ENCODE measurements at places on chromosomes 6 and 20.

- no peak for DNase-seq
These were observed 334.4 kb downstream of the QKI start for GRCh38 chr6:163748886-163749285.

DNA sequence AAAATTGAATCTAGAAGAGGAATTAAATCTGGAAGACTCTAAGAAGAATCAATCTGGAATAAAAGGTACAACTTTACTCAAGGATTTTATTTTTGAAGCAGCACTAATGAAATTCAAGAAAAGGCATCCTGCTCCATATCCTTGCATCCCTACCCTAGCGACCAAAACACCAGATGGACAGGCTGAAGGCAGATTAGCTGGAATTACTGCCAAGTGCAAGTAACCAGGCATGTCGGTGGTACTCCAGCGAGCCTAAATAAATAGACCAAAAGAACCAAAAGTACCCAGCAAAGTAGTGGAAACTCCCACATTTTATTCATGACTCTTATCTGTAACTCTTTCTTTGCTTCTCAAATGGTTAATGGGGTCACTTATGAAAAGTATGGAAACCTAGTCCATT is 21.0 kb downstream of the OPRM1 start:
- DNase-seq: no peak

- no peak for DNase-seq
These were observed 1003.7 kb downstream of the EPHA7 start for GRCh38 chr6:92415656-92416055.

- DNase-seq: no peak
These were observed 199.4 kb upstream of the ZNF217 start for GRCh38 chr20:53792946-53793536.

GRCh38 chr20:41030531-41031242 is 2.1 kb downstream of the TOP1 start:
- no peak for DNase-seq

GRCh38 chr6:155832596-155832995 is 377.0 kb upstream of the NOX3 start:
- peak; percentile 27 for DNase-seq

DNA sequence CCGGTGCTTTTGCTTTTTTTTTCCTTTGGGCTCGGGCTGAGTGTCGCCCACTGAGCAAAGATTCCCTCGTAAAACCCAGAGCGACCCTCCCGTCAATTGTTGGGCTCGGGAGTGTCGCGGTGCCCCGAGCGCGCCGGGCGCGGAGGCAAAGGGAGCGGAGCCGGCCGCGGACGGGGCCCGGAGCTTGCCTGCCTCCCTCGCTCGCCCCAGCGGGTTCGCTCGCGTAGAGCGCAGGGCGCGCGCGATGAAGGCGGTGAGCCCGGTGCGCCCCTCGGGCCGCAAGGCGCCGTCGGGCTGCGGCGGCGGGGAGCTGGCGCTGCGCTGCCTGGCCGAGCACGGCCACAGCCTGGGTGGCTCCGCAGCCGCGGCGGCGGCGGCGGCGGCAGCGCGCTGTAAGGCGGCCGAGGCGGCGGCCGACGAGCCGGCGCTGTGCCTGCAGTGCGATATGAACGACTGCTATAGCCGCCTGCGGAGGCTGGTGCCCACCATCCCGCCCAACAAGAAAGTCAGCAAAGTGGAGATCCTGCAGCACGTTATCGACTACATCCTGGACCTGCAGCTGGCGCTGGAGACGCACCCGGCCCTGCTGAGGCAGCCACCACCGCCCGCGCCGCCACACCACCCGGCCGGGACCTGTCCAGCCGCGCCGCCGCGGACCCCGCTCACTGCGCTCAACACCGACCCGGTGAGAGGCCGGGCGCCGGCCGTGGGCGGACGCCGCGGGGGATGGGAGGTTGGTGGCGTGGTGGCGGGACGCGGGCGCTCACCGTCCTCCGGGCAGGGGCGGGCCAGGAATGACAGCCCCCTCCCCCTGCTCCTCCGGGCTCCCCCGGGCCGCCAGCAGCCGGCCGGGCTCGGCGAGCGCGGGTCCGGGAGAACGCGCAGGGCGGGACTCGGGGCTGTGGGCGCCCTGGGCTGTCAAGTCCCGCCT is 606 bp downstream of the ID4 start:
- peak; percentile 14 for DNase-seq

DNA sequence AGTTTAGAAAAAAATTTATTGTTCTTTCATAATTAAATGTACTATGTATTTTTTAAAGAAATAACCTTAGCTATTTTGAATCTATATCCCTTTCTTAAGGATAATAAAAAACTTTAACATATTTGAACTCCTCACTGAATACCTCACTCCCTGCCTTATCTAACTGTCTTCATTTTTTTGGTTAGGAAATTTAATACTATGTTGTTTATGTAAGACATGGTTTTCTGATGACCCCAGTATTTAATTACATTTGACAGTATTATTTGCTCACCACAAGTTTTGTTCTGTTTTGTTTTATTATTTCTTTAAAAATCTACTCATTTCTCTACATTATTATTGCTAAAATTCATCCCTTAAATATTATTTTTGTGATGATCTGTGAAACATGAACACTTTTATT is 394.4 kb upstream of the ADGRB3 start:
- DNase-seq: no peak

DNA sequence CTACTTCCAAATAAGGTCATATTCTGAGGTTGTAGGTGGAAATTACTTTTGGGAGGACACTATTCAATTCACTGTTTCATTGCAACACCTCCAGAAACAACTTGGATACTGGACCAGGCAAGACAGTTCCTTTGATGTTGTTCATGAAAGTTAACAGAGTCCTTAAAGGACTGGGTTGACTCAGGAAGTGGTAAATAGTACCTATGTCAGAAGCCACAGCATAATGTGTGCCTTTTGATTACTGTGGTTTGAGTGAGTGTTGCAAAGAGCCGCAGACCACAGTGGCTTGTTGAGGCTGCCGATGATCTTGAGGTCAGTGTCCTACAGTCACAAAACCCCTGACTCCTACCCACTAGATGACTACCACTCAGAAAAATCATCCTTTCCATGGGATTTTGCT is 10.9 kb downstream of the IL20RA start:
- no peak for DNase-seq

- DNase-seq: no peak
These were observed 266.4 kb upstream of the PREP start for GRCh38 chr6:105669232-105669631.

DNA sequence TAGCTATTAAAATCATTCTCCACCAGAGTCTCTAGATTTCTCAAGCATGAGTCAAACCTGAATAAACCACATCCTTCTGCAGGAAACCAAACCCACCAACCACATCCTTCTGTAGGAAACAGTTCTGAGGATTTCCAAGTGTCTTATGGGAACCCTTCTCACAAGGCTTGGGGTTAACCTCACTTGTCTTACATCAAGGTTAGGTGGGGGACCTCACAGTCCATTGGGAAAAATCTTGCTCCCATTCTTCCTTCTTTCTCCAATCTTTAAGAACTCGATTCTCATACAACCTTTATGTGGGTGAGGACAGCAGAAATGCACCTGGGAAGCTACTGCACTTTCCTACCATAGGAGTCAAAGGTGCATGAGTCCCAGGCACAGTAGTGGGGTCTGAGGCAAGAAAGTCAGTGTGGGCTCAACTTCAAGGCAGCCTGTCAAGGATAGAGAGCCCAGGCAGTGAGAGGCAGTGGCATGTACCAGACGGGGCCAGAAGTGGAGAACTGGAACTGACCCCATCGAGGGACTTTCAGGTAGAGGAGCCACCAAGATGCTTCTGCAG is 114.5 kb downstream of the SLC22A3 start:
- DNase-seq: peak; percentile 26

DNA sequence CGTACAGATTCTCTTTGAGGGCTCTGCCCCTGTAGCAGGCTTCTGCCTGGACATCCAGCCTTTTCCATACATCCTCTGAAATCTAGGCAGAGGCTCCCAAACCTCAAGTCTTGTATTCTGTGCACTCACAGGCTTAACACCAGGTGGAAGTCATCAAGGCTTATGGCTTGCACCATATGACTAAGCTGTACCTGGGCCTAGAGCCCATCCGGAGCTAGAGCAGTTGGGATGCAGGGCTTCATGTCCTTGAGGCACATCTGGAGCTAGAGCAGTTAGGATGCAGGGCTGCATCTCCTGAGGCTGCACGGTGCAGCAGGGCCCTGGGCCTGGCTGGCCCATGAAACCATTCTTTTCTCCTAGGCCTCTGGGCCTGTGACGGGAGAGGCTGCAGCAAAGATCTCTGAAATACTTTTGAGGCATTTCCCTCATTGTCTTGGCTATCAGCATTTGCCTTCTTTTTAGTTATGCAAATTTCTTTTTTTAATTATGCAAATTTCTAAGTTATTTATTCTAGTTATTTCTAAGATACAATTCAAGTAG is 98.7 kb downstream of the CD24 start:
- no peak for DNase-seq

DNA sequence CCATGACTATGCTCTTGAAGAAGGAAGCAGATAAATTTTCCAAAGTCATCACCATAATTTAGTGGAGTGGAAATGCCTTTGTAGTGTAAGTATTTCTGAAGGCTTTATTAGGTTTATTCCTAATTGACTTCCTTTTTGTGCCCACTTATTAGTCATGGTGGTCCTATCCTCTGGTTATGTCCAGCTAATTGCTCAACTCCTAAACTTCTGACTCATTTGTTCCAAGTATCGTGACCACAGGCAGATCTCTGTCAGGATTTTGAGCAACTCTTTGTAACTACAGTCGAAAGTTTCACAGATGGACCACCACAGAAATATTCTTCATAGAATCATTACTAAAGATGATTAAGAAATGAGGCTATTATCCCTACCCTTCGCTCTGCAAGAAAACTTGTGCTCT is 315.6 kb upstream of the PTCHD4 start:
- DNase-seq: peak; percentile 4

GRCh38 chr20:54062812-54063280 is 7.5 kb downstream of the BCAS1 start:
- DNase-seq: no peak

DNA sequence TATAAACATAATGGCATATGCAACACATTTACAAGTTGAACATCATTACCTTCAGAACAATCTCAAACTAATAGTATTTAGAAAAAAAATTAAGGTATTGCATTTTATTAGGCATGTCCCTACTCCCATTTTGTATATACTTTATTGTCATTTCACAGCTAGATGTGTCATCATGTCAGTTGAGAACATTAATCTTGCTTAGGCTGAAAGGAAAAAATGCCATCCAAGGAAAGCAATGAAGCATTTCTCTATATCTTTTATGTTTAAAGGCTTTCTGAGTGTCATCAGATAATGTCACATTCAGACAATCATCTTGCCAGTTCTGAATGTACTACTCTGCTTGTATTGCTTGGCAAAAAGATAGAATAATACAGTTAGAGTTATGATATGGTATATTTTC is 228.8 kb upstream of the THEMIS start:
- no peak for DNase-seq

GRCh38 chr6:137762168-137763090 is 104.6 kb upstream of the TNFAIP3 start:
- DNase-seq: no peak

GRCh38 chr6:148452876-148453275 is 110.2 kb downstream of the SASH1 start:
- DNase-seq: no peak

GRCh38 chr6:19268117-19268516 is 569.1 kb upstream of the ID4 start:
- DNase-seq: no peak

DNA sequence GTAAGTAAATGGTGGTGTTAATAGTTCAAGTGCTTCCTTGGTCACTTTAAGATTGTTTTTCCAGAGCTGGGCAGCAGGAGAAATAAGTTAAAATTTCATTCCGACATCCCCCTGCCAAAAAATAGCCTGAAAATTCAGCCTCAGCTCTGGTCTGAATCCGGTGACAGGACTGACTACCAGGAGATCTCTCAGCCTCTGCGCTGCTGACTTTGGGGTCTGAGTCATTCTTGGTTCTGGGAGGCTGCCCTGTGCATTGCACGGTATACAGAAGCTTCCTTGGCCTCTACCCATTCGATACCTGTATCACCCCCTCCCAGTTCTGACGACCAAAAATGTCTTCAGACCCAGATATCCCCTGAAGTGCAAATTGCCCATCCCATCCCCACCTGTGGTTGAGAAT is 36.3 kb upstream of the TFAP2C start:
- DNase-seq: no peak

GRCh38 chr6:32589596-32590449 is at the start of gene HLA-DRB1:
HLA-DRB1 (minus strand) TSS chr6:32589848; CDS start chr6:32589742, 106 bp downstream.
- no peak for DNase-seq

GRCh38 chr6:148518511-148519156 is 176.0 kb downstream of the SASH1 start:
- DNase-seq: no peak

GRCh38 chr20:24756292-24757025 is 192.6 kb upstream of the CST7 start:
- no peak for DNase-seq

DNA sequence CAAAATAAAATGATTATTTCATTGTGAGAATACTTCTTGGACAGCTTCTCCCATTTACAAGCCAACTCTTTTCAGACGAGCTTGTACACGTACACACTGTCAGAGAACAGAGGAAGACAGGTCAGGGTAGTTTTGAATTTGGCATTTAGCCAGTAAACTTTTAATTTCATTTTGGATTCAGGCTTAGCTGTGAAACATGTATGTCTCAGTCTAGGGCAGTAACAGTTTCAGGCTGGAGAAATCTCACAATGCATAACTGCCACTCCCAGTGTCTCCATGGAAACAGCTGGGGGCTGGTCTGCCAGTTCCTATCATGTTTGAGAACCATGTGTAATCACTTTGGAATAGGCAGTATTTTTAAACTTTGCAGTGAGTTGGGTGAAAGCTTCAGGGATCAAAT is 22.0 kb upstream of the QKI start:
- DNase-seq: no peak

DNA sequence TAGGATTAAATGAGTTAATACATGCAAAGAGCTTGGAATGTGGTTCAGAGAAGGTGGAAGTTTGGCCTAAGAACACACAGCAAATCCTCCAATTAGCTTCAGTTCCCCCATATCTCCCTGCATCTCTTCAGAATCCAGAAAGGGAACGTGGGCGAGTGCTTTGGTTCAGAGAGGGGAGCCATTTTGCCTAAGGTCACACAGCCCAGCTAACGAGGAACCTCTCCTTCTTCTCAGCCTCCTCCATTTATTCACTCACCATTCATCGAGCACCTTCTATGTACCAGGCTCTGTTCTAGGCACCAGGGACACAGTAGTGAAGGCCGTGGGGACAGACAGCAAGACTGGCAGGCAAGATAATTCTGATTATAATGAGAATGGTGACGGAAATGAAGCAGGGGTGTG is 2.3 kb upstream of the CEBPB start:
- DNase-seq: no peak

Data from amniotic stem cell (primary cell).